ENCODE measurements at places on chromosomes 6 and 20.
A peak's percentile ranks its signal among the peaks of the same experiment; 100 is the strongest.

DNA sequence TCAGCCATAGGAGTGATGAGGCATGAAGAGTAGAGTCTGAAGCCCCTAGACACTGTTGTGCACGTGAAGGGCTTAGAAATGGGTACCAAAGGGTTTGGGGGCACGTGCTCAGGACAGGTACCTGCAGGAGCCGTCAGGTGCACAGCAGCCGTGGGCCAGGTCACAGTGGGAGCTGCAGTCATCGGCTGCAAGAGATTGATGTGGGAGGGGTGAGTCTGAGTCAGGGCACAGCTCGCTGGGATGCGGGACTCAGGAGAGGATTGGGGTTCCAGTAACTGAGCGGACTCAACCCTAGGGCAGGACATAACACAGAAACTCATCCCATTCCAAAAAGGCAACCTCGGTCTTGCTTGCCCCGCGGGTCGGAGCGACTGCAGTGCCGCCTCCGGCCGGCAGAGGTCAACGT lies 1.1 kb downstream of the DLK2 start:
- DNase-seq, result peak; percentile 95

DNA sequence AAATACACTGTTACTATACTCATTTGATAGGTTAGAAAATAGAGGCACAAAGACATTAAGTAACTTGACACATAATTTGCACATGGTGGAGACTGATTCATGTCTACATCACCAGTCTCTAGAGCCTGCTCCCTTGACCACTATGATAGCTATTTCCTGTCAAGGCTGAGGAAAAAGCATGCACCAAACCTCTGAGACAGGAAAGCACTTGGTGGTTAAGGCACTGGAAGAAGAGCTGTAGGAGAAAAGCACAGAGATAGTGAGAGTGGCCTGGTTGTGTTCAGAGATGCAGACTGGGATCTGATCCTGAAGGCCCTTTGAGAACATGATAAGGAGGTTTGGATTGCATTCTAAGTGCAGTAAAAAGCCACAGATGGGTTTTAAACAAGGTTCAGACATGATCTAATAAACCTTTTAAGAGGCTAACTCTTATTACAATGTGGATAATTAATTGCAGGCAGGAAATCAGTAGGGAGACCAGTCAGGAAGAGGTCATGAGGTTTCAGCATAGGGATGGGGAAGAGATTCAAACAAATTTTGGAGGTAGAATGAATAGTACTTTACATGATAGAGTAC lies 168.9 kb downstream of the PHF3 start:
- no peak for DNase-seq

GRCh38 chr6:85672050-85672449 lies 29.4 kb upstream of the SYNCRIP start:
- no peak for DNase-seq

- no peak for DNase-seq
These were observed 82.1 kb downstream of the UNC5CL start for GRCh38 chr6:40956936-40957335.

DNA sequence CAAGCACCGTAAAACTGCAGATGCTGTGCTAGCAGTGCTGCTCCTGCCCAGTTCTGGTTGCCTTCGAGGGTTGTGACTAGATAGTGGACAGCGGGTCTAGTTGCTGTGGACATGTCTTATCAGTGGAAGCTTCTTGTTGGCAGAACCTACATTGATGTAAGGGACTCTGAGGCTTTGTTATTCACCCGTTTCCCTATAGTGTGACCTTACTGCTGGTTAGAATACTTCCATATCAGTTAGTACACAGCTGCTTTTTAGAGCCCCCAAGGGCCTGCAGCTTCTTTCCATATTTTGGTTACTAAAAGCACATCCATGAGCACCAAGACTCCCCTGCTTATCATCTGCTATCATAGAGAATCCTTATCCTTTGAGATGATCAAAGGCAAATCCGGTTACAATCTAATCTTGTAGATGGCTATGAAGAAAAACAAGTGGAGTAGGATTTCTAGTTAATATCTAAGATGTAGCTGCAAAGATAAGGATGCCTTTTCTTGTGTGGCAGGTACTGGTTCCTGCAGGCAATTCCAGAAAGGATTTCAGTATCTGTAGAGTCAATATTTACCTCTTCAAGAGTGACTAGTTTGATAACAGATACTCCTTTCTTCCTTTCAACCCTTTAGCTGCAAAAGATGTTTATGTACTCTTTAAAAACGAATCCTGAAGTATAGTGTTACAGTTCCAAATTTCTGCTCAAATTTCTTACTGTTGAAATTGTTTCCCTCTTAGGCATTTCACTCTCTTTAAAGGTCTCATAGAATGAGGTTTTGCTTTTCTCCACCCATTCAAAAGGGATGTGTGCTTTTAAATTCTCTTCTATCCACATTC lies 163.6 kb downstream of the JARID2 start:
- DNase-seq, result no peak

- DNase-seq, result peak; percentile 54
These were observed 10.3 kb upstream of the SLC22A16 start for GRCh38 chr6:110486756-110487155.

GRCh38 chr6:38175786-38176185 lies 356.3 kb downstream of the ZFAND3 start:
- DNase-seq, result no peak

- DNase-seq, result no peak
These were observed 168.5 kb upstream of the ID4 start for GRCh38 chr6:19668710-19669109.

DNA sequence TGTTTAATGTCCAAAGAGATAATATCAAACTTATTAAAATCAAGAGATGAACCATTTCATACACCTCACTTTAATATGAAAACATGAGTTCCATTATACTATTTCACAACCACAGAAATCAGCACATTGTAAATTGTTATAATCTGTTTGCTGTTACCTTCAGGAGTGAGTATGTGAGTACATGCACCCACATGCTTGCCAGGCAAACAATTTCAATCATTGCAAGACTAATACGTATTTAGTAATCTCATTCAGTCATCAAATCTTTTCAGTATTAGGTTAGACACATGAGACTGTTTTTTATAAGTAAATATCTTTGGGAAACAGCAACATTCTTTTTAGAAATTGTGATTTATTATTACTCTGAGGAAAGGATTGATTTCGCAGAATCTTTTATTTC lies 9.3 kb upstream of the EPM2A start:
- DNase-seq, result no peak

DNA sequence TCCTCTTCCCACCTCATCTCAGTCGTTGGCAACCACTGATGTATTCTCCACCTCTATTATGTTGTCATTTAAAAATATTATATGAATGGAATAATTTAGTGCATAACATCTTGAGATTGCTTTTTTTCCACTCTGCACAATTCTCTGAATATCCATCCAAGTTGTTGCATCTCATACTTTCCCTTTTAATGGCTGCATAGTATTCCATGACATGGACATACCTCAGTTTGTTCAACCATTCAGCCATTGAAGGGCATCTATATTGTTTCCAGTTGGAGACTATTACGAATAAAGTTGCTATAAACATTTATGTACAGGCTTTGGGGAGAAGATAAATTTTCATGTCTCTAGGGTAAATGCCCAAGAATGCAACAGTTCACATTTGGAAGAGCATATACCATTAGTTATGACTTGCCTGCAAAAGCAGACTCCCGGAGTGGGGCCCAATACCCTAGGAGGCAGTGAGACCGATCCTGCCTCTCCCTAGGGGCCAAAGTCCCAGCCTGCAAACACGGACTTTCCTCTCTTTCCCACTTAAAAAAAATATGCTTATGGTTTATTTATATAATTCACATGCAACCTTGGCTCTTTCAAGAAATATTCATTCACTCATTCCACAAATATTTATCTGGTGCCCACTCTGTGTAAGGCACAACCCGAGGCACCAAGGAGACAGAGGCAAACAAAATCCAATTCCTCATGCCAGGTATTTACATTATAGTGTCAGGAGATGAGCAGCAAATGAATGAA lies 227.0 kb upstream of the PMEPA1 start:
- DNase-seq, result no peak

GRCh38 chr6:42440027-42440426 lies 11.7 kb downstream of the TRERF1 start:
- DNase-seq, result no peak

GRCh38 chr20:41168281-41169161 lies 31.2 kb downstream of the PLCG1 start:
- DNase-seq, result no peak

GRCh38 chr6:48713612-48714011 lies 602.6 kb upstream of the PTCHD4 start:
- no peak for DNase-seq

DNA sequence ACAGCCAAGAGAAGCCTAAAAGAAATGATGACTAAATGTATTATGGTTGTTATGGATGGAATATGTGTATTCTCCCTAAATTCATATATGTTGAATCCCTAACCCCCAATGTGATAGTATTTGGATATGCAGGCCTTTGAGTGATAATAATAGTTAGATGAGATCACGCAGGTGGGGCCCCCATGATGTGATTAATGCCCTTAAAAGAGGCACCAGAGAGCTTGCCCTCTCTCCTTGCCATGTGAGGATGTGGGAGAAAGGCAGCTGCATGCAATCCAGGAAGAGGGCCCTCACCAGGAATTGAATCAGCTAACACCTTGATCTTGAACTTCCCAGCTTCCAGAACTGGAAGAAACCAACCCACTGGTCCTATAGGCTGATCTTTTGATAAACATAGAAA lies 190.6 kb upstream of the TCF21 start:
- no peak for DNase-seq

DNA sequence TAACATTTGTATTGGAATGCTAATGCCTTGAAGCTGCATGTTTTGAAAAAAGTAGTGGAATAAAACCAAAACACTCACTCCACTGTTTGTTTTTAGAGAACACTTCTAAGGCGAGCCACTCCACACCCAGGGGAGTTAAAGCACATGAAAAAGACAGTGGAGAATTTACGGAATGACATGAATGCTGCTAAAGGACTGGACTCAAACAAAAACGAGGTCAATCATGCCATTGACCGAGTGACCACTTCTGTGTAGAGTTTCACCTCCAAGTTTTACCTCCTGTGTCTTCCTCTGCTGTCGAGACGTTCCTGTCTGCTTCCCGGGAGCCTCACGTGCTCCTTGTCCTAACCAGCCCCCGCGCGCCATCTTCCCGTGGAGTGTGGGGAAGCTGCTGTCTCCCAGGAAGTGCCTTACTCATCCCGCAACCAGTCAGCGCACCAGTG lies 127.8 kb downstream of the LRRC1 start:
- DNase-seq, result no peak

DNA sequence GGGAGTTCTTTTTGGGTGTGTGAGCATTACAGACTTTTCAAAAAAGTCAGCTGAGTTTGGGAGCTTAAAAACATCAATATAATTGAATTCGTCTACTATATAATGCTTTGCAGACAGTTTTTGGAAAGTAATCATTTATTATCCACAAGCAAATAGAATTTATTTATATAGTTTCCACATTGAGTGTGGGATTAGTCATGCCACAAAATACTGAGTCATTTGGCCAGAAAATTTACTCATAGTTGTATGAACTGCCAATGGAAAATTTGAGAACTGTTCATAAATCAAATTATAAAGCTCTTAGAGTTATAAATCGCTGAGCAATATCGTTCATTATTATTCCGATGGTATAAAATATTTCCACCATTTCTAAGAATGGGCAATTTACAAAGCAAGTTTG lies 5.0 kb downstream of the BEND6 start:
- no peak for DNase-seq

DNA sequence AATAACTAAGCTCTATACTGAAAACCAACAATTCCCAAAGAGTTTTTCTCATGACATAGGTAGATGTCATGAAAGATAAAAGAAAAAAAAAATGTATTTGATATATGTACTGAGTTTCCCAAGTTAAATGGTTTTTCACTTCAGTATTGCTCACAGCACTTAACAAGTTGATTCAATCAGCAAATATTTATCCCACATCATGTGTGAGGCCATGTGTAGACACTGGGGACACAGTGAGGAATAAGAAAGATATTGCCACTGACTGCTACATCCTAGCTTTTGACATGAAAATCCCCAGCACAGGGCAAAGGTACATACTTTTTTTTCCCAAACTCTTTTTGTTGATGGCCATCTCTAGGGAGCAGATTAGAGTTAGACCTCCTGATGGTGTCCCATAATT lies 25.3 kb downstream of the SPTLC3 start:
- DNase-seq, result no peak

DNA sequence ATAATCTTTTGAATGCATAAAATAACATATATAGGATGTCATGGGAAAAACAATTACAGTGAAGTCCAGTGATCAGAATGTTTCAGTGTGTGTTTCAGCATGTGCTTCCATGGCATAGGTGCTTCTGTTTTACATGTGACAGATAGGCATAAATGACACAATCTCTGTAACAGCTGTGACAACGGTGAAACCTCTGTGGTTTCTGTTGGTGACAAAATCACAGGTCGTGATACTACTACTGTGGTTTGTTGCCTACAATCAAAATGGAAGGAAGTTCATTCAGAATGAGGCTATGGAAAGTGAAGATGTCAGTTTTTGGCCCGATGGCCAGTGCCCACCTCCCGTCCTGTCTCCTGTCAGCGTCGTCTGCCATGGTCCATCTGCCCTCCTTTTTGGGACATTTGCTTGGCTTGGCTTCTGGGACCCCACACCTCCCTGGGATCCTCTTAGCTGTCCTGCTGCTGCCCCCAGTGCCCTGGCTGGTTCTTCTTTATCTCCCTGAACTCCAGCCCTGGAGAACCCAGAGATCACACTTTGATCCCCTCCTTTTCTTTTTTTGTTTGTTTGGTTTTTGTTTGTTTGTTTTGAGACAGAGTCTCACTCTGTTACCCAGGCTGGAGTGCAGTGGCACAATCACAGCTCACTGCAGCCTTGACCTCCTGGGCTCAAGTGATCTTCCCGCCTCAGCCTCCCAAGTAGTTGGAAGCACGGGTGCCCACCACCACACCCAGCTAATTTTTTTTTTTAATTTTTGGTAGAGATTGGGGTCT lies 79.3 kb upstream of the NAA20 start:
- DNase-seq, result no peak

- no peak for DNase-seq
These were observed 6.9 kb upstream of the RSPO3 start for GRCh38 chr6:127111526-127111925.

- peak; percentile 20 for DNase-seq
These were observed 83.4 kb upstream of the ASF1A start for GRCh38 chr6:118810420-118811027.

- DNase-seq, result no peak
These were observed 538.5 kb downstream of the CD83 start for GRCh38 chr6:14656078-14656521.

DNA sequence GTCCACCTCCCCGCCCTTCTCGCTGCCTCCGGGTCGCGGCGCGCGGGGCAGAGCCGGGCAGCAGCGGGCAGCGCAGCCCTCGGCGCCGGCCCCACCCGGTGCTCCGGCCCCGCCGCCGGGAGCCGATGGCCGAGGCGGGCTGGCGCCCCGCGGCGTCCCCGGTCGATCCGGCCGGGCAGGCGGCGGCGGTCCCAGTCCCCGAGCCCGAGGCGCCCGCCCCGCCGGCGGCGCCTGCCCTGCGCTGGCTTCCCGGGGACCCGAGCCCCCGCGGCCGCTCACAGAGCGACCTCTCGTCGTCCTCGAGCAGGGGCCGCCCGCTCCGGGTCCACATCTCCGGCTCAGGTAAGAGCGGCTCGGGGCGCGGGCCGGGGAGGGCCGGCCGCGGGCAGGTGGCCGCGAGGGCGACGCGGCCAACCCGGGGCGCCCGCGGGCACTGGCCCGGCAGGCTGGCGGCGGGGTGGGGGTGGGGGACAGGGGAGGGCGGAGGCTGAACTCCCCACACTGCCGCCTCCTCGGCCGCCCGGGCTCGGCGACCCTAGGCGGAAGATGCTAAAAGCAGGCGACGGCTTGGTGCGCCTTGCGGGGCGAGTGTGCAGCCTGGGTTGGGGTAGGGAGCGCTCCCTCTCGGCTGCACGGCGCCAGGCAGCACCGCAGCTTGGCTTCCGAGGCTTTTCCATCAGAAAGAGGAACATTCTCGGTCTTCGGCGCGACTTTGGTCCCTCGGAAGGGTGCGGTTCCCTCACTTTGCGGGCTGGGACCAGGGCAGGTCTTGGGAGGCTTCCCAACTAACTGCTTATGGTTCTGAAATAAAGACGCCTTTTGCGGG lies 25.6 kb upstream of the FUCA2 start:
- DNase-seq, result peak; percentile 35

Measured in lower leg skin (tissue), 4 donors.